Stimulated activated naive B cell treated with anti-CD40 and anti-IgM and Interleukin-4, amounts not matched to agents 10 μg/mL and 1 μg/mL and 100 μg/mL, for 72 hours (primary cell): ENCODE measurements at places on chromosomes 3 and 15.

GRCh38 chr3:158185711-158186110, 75.8 kb downstream of the RSRC1 start:
- H3K4me1 ChIP-seq, result no peaks in the 10 kb centered on the region
- no peaks in the 10 kb centered on the region for H3K27me3 ChIP-seq
- no peak for DNase-seq

GRCh38 chr3:18080198-18080689, 337.8 kb upstream of the TBC1D5 start:
- H3K4me1 ChIP-seq, result peaks cover 2% of the 10 kb centered on the region
- H3K27ac ChIP-seq, result no peak overlapping the region
- no peak for DNase-seq

- no peaks in the 10 kb centered on the region for H3K27me3 ChIP-seq
- no peak for DNase-seq
- H3K4me3 ChIP-seq, result no peak overlapping the region
- H3K4me1 ChIP-seq, result no peaks in the 10 kb centered on the region
These were observed 45.7 kb downstream of the SYNPR start for GRCh38 chr3:63323766-63324165.

GRCh38 chr3:126704494-126705214, 614 bp downstream of the CHCHD6 start:
- peaks cover 15% of the 10 kb centered on the region for H3K27me3 ChIP-seq
- H3K4me3 ChIP-seq, result peak overlapping the region; percentile 97
- peak overlapping the region; percentile 37 for H3K27ac ChIP-seq
- peaks cover 10% of the 10 kb centered on the region for H3K36me3 ChIP-seq
- H3K4me1 ChIP-seq, result peaks cover 21% of the 10 kb centered on the region

DNA sequence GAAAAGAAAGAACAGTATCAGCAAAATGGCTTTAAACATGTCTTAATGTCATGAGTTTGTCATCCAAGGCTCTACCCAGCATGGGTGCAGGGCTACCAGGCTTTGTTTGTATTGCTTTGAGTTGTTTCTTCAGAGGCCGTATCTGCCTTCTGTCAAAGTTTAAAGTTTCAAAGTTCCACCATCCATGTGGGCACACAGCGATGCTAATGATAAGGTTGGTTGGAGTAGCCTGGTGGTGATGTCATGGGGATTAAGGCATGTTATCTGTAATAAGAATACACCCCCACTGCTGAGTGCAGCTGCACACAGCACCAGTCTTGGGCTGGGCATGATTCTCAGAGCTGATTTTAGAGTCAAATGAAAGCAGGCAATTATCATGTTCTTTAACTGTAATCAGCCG, 72.0 kb upstream of the LRTM1 start:
- no peak overlapping the region for H3K4me3 ChIP-seq
- no peak for DNase-seq
- no peaks in the 10 kb centered on the region for H3K4me1 ChIP-seq
- no peaks in the 10 kb centered on the region for H3K36me3 ChIP-seq
- H3K27ac ChIP-seq, result no peak overlapping the region
- no peaks in the 10 kb centered on the region for H3K27me3 ChIP-seq

DNA sequence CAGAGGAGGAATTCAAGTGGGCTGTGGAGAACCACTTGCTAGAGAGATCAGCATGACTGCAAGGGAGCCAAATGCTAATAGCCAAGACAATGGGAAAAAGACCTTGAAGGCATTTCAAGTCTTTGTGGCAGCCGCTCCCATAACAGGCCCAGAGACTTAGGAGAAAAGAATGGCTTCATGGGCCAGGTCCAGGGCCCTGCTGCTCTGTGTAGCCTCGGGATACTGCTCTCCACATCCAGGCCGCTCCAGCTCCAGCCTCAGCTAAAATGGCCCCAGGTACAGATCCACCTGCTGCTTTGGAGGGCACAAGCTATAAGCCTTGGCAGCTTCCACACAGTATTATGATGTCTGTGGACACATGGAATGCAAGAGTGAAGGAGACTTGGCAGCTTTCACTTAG, 157.7 kb downstream of the NECTIN3 start:
- H3K4me3 ChIP-seq, result no peak overlapping the region
- no peak overlapping the region for H3K27ac ChIP-seq
- DNase-seq, result no peak
- no peaks in the 10 kb centered on the region for H3K4me1 ChIP-seq

GRCh38 chr15:45884289-45884688, 249.5 kb downstream of the SQOR start:
- H3K36me3 ChIP-seq, result no peaks in the 10 kb centered on the region
- peaks cover 1% of the 10 kb centered on the region for H3K4me1 ChIP-seq
- H3K4me3 ChIP-seq, result no peak overlapping the region
- DNase-seq, result no peak
